ENCODE measurements at places on chromosomes 2 and 18.

DNA sequence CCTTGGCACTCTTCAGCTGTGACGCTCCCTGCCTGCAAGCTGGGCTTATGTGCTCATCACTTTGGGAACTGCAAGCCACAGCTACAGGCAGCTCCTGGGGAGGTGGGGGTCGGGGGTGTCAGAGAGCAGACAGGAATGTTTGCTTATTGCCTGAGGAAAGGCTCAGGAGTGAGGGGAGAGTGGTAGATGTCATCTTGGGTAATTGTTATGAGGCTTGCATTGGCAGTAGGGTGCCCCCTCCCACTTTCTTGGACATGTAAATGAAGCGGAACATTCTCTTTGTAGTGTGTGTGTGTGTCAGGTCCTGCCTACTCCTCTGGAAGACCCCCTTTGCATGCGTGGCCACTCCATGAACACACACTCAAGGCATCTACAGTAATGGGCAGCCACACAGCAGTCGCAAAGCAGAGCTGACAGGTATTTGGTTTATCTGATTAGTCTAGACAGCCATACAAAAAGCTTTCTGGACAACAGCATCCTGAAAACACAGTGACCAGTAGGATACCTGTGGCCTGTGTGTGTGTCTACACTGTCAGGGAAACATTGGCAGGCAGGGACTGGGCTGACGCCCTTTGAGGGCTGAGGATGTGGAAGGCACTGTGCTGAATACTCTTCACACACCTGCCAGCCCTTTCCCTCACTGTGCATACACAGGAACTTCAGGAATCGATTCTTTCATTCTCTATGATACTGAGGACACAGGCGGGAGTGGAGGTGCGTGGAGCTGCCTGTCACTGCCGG is 17.1 kb upstream of the MC2R start:
- no peak for DNase-seq

DNA sequence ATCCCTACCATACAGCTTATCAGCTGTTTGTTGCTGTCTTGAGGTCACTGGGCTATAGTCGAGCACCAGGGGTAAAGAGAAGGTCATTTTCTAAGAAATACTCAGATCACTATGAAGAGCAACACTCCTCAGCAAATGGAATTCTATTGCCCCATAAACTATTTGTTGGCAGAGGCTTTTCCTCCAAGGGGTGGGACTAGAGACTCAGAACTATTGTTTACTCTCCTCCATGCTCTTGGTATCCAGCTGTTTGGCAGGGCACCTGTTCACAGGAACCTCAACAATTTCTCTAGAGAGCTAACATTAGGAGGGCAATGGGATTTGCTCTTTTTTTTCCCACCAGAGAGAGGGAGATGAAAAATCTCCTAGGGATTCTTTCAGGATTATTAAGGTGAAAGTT is 249.1 kb upstream of the SPRED2 start:
- no peak for DNase-seq

DNA sequence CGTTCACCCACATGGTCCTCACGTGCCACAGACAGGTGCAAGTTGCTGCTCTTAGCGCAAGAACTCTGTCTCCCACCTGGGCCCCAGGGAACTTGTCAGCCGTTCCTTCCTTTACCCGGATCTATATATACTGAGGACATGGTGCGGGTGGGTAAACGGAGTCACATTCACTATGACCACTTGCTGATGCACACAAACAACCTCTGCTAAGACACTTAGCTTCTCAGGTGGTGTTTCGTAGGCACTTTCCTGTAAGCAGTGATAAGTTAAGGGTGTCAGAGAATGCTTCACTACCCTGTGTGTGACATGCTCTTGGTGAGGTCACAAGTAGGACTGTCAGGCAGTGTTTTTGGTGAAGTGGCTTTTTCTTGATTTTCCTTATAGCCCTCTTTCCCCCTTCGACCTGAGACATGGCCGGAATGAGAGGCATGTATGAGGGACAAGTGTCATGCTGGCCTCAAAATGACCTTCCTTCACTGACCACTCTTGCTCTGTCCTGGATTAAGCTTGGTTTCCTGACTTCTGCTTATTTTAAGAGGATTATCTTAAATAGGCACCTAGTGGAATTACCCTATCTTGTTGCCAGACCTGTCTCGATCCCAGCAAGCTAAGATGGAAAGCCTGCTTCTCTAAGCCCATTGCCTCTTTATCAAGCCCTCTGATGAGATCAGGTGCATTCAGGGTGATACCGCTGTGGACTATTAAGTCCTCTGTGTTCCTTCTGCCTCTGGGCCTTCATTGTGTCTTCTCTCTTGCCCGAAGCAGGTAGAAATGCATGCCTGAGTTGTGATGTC is 97.1 kb upstream of the CELF4 start:
- no peak for DNase-seq

DNA sequence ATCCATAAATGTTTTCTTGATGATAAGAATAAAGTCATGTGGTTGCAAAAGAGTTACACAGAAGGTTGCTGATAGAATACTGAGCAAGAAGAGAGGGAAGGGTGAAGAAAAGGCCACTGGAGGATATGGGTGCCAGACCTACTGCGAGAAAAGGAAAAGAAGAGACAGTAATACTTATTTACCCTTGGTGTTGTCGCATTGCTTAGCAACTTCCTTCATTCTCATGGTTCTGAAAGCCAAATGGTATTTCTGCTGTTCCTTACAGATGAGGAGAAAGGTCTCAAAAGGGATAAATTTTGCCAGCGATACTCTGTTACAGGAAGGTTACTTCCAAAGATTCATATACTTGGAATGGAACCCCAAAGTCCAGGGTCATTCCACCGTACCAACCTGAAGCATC is 62.5 kb downstream of the LHCGR start:
- DNase-seq: no peak

DNA sequence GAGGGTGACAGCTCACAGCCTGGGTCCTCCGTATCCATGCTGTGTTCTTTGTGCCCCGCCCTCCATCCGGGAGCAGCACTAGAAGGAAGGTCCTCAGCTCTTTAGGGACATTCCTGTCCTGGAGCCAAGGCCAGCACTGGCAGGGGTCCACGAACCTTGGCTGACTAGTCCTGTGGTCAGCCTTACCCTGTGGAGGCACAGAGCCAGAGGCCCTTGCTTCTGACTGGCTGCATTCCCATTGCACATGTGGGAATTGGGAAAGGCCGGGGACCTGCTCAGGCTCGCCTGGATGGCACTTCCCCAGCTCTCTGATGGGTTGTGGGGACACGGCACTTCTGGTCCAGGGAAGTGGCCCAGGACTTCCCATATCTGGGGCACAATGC is 24.9 kb upstream of the RHOB start:
- DNase-seq: no peak

GRCh38 chr2:30871440-30871839 is 64.2 kb upstream of the CAPN13 start:
- DNase-seq: no peak

GRCh38 chr2:227411320-227411989 is 23.7 kb upstream of the SCYGR1 start:
- peak; percentile 20 for DNase-seq

All from CD4-positive, alpha-beta T cell treated with Interleukin-17A for 1 hour (primary cell).